Lower lobe of right lung (tissue), 2 donors: ENCODE measurements at places on chromosomes 7 and 10.
A peak's percentile ranks its signal among the peaks of the same experiment; 100 is the strongest.

DNA sequence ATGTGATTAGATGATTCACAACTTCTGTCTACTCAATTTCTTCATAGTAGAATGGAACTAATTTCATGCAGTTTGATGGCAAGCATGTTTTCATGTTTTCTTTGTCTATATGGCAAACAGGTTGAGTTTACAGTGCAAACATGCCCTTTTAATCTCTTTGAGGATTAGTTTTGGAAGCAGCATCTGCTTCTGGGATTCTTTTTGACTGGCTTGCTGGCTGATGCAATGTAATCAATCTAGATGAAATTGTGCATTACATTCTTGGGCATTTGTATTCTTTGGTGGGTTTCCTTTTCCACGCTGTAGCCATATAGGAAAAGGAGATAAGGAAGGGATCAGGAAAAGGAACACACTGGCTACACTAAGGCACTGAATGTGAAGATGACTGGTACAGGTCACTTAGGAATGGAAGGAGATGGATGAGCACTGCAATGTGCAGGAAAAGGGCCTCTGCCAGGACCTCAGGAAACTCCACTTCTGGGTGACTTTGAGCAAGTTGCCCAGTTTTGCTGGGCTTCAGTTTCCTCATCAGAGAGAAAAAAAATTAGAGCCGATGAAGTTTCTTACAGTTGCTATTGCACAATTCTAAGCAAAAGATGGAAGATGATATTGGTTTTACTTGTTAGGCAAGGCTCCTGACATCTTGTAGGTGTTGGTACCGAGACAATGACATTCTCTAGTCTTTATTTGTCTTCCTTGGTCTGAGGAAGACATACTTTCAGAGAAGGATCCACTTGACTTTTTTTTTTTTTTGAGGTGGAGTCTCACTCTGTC lies 269.1 kb downstream of the SUGCT start:
- no peak for DNase-seq

DNA sequence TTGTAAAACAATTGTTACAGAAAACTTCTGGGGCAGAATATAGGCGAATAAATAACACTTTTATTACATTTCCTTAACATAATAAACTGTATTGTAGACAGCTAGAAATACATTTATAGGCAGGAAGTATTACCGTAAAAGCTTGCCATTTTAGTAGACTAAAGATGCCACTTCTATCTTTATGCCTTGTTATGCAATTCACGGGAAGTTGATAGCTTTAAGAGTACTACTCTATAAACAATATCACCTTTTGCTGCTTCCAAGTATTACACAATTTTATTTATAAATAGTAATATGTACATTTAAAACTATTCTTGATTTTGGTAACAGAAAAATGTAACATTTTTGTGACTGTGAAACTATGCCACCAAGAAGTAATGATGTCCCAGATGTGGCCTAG lies 37.9 kb downstream of the PALS2 start:
- DNase-seq = no peak

DNA sequence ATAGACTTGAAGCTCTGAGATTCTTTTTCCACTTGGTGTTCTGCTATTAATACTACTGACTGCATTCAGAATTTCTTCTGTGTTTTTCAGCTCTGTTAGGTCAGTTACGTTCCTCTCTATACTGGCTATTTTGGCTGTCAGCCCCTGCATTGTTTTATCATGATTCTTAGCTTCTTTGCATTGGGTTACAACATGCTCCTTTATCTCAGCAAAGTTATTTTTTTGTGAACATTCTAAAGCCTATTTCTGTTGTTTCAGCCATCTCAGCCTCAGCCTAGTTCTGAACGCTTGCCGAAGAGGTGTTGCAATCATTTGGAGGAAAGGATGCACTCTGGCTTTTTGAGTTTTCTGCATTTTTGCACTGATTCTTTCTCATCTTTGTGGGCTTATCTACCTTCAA lies 201.5 kb upstream of the GNAI1 start:
- DNase-seq = no peak

- no peak for DNase-seq
Observed at GRCh38 chr7:55150166-55150565, 131.3 kb downstream of the EGFR start.

DNA sequence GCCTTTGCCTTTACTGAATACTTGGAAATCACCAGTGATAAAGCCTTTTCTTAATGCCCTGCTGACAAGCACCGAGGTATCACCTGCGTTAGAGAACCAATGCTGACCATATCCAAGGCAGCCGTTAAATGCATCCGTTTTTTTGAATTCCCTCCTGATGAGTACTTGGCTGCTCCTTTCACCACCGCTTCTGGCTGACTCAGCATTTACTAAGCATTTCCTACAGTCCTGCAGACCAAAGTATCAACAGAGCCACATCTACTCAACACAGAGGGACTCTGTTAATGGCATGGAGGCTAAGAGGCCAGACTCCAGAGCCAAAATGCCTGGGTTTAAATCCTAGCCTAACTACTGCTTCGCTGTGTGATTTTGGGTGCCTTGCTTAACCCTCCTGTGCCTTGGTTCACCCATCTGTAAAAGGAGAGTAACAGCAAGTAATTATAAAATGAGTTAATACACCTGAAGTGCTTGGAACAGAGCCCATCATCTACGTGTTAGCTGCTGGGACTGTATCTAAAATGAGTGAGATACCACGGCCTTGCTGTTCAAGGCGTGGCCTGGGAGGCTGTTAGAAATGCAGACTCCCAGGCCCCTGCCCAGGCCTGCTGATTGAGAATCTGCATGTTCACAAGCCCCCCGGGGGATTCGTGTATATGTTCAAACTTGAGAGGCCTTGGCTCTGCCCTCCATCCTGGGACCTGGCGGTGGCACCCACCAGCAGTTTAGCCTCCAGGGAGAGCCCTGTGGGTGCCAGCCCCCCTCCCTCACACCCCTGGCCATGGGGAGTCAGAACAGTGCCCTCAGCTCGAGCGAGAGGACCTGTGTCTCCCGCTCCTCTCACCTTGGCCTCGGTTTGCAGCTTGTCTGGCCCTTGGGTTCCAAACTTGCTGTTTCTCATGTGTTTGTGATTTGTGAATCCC lies 30.8 kb upstream of the EFCAB10 start:
- no peak for DNase-seq

GRCh38 chr7:6436385-6436685 lies 11.4 kb downstream of the DAGLB start:
- no peak for DNase-seq

GRCh38 chr7:48316768-48317167 lies 145.5 kb downstream of the ABCA13 start:
- DNase-seq = no peak

- DNase-seq = no peak
Observed at GRCh38 chr7:27297356-27297755, 54.8 kb downstream of the EVX1 start.

- no peak for DNase-seq
Observed at GRCh38 chr10:67770537-67770936, 67.5 kb downstream of the DNAJC12 start.

GRCh38 chr7:81624650-81625631 lies 144.9 kb downstream of the HGF start:
- no peak for DNase-seq

DNA sequence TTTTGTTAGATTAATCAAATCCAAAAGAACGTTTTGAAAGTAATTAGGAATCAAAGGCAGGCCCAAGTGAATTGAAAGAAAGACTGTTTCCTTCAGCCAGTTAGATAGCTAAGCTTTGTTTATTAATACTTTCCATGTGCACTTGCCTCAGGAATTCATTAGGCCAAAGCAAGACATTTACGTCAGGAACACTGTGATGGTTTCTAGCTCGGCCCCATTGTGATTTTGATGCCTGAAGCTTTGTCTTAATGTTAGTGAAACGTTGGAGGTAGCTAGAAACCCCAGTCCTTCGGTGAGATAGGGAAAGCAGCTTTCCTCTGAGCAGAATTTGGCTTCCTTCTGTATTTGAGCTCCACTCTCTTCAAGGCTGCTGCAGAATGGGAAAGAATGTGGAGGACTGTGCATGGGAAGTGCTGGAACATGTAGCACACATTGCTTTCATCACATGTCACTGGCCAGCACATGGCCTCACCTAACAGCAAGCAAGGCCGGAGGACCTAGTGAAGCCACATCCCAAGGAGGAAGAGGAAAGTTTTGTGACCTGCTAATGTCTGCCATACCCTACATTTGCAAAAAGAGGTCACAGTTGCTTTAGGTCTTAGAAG lies 64.1 kb downstream of the PCGF5 start:
- no peak for DNase-seq

DNA sequence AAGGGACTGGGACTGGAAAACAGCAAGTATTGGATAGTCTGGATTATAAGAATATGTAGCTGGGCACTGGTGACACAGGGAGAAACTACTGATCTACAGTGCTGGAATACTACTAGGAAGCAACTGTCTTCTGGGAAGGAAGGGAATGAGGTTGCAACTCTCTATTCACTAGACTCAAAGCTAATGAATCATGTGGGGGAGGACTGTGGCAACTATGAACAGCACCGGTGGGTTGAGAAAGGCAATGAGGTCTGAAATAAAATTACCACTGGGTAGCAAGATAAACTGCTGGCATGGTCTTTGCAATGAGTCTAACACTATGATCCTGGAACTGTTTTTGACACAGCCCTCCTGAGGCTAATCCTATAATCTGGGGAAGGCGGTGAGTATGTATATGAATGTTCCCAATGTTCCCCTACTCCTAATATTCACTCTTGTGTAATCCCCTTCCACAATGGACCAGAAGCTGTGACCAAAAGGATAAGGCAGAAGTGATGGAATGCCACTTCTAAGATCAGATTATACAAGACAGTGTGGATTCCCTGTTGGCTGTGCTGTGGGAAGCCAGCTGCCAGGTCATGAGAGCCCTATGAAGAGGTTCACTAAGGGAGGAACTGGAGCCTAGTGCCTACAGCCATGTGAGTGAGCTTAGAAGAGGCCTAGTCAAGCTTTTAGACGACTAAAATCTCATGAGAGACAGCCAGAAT lies 101.3 kb upstream of the DNAJB12 start:
- no peak for DNase-seq

- DNase-seq = peak; percentile 55
Observed at GRCh38 chr10:100327007-100327717, 2.9 kb downstream of the PKD2L1 start.

GRCh38 chr7:81256991-81257390 lies 338.1 kb upstream of the SEMA3C start:
- no peak for DNase-seq

DNA sequence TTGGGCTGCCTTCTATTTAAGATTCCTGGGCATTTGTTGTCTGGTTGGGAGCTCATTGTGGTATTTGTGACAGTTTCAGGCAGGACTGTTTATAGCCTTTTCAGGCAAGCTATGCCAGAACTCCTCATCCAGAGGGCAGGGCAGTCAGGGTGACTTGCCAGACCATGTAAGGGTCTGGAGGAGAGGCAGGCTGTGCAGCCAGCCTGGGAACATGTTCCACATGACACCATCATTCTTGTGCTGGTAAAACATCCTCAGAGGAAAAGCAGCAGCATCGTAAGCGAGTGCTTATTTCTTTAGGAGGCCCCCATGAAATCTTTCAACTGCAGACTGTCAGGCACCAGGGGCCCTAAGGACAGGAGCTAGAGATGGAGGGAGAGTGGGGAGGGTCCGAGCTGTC lies 44.0 kb upstream of the SORBS1 start:
- no peak for DNase-seq

- no peak for DNase-seq
Observed at GRCh38 chr7:113608782-113609181, 310.0 kb downstream of the PPP1R3A start.

DNA sequence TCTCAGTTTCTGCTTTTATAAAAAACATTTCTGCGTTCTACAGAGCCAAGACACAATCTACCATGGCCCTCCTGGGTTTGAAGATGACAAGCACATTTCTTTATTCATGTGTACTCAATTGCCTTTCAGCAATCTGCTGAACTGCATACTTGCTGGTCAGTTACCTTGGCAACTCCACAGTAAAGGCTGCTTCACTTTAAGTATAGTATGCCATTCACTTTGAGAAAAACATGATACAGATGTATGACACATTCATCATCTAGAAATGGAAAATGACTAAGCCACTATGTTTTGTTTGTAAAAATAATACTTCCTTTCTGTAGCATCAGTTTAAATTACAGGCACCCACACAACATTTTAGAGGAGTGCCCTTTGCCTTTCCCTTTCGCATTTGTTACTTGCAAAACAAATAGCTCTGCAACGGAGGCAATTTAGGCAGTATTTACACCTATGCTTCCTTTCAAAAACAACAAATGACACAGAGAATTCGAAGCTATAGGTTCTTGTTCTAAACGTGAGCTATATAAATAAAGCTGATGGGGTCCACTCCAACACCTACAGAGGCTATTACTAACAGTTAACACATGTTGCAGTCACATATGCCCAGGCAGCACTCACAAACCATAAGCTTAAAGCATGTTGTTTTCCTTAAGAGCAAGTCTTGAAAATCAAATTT lies 23.5 kb downstream of the SGCE start:
- no peak for DNase-seq

- DNase-seq = no peak
Observed at GRCh38 chr10:123584419-123584775, 81.8 kb upstream of the GPR26 start.

DNA sequence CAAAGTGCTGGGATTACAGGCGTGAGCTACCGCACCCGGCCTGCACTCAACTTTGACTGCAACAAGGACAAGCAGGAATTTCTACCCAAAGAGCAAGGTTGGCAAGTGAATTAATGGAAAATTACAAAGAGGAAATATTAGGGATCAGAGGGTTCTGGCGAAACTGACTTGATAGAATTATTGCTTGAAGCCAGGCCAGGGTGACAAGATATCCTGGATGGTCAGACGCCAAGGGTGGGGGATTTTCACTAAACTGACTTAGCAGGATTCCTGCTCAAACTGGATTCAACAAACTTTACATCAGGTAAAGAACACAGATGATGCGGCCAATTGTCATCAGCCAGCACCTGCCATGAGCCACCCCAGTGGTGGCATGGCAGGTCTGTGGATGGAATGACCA lies 603.6 kb upstream of the MGMT start:
- DNase-seq = no peak

GRCh38 chr10:51768886-51769465 lies 69.6 kb upstream of the CSTF2T start:
- DNase-seq = no peak
